ENCODE measurements at places on chromosomes 3 and 15.

DNA sequence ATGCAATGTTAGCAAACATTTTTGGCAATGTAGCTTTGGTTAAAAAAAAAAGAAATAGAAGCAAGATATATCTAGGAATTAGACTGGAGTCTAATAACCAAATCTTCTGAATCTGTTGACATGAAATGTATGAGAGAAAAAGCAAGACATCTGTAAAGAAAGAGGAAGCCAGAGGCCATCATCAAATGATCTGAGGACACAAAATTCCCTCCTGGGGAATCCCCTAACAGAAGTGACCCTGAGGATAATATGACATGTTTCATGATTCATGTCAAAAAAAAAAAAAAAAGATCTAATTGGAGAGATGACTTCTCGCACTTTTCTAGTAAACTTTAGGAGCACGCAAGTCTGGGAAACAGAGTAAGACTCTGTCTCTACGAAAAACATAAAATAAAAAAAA is 70.9 kb downstream of the IMPG2 start:
- no peak for DNase-seq

DNA sequence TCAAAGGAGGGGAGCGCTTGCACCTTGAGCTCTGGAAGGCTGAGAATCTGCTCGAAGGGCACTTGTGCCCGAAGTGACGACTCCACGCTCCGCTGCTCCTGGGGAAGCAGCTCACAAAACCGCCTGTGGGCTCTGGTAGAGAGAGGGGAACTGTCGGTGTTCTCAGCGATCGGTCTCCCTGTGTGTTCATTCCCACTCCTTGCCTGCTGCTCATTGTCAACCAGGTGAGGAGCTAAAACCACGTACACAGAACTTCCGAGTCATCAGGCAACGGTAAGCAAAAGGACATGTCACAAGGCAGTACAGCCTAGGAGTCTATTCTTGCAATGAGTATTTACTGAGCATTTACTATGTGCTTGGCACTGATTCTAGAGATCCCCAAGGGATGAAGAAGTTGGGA is 1.5 kb downstream of the CIB1 start:
- DNase-seq: no peak

DNA sequence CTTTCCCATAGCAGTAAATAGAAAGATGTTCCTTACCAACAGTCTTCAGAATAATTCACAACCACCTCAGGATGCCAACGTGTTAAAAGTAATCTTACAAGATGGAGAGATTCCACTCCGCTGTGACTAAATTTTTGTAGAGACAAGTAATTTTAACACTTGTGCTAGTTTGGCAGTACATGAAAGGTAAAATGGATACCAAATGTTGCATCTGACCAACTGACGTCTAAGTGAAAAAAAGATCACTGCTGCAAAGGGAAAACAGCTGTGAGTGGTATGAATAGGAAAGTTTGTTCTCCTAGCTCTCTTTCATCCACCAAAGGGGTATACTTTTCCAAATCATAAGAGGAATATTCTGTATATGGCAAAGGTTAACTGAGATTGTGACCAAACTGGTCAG is 2.6 kb downstream of the SPG21 start:
- DNase-seq: no peak

DNA sequence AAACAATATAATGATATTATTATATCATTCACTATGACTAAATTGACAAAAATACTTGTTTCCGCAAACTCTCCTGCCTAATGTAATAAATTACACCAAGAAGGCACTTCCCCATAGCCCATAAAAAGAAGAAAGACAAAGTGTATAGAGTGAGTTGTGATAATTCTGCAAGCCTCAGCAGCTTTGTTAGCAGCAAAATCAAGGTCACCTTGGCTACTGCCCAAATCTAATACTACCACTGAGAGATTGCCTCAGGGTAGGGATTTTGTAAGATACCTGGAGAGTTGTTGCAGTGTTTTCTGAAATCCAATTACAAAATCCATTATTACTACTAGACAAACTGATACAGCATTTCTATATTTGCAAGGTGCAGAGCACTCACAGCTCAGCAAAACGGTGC is 503.5 kb downstream of the FGF12 start:
- no peak for DNase-seq

DNA sequence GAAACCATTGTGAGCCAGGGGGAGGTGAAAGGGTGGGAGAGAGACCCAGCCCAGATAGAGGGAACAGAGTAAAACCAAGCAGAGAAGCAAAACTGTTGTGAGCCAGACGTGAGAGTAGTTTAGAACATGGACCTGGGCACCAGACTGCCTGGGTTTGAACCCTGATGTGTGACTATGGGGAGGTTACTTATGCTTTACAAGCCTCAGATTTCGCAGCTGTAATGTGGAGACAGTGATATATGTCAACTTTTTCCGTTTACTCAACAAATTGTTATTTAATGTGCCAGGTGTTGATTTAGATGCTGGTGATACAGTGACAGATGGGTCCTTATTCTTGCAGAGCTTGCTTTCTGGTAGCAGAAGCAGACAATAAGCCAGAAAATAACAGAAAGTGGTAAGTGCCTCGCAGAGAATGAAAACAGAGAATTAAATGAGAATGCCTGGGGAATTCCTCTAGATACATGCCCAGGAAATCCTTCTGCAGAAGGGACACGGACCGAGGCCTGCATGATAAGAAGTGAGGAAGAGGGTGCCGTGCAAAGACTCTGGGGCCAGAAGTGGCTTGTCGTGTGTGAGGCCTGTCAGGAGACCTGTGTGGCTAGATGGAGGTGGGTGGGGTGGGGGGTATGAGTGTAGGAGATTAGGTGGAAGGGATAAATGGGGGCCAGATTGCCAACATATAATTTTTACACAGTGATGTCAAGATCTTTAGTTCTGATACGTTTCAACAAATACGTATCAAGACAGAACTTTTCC is 15.0 kb downstream of the KAT2B start:
- DNase-seq: no peak

DNA sequence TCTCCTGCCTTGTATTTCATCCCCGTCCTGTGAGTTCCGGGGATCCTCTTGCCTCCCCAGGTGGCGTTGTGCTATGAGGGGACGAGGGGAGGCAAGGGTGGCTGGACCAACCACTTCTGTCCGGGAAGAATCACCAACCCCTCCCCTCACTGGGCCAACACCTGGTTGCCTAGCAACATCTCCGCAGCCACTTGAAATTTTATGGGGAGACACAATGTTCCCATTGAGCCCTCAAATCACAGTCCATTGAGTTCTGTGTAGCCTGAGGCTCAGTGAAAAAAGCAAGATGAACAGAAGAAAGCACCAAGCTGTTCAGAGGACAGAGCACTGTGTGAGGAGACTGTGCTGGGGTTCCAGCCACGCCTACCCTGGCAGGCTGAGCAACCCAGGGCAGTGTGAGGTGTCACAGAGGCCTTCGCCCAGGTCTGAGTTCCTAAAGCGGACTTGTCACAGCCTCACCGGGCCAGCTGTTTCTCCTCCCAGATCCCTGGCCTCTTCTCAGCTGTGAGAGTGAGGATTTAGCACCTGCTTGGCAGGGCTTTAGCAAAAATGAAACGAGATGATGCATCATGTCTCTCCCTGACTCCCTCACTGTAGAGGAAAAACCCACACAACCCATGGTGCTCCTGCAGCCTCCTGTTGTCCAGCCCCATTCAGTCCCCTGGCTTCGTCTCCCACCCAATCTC is 76.8 kb downstream of the ATP2B2 start:
- DNase-seq: no peak

DNA sequence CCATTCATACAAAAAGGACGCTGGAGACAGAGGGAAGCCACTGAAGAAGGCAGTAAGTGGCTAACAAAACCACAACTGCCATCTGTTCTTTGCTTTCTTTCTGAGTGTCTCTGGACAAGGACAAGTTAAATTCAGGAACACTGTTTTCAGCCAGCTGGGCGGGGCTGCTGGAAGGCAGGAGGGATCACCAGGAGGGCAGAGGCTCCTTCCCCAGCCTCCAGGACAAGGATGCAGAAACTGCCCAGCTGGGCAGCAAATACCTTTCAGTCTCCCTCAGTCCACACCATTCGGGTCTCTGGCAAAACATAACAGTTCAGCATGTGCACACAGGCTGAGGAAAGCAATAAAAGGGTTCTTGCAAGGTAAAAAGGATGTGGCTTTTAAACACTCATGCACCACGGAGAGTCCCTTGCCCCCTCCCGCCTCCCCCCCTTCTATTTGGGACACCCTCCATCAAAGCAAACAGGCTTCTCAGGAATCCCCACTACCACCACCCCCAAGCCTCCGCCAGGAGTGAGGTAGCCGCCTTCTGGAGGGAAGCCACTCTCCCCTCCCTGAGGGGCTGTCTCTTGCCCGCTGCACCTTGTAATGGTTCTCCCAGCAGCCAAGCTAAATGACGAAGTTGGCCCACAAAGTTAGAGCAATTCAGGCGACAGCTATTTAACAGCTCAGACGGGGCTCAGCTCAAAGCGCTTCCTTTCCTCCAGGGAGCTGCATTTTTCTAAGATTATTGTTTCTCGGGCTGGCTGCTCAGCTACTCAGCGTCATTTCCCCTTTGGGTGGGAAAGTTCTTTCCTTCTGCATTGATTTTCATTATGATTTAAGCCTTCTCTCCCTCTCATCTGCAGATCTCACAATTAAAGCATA is 3.8 kb downstream of the HEG1 start:
- peak; percentile 35 for DNase-seq

DNA sequence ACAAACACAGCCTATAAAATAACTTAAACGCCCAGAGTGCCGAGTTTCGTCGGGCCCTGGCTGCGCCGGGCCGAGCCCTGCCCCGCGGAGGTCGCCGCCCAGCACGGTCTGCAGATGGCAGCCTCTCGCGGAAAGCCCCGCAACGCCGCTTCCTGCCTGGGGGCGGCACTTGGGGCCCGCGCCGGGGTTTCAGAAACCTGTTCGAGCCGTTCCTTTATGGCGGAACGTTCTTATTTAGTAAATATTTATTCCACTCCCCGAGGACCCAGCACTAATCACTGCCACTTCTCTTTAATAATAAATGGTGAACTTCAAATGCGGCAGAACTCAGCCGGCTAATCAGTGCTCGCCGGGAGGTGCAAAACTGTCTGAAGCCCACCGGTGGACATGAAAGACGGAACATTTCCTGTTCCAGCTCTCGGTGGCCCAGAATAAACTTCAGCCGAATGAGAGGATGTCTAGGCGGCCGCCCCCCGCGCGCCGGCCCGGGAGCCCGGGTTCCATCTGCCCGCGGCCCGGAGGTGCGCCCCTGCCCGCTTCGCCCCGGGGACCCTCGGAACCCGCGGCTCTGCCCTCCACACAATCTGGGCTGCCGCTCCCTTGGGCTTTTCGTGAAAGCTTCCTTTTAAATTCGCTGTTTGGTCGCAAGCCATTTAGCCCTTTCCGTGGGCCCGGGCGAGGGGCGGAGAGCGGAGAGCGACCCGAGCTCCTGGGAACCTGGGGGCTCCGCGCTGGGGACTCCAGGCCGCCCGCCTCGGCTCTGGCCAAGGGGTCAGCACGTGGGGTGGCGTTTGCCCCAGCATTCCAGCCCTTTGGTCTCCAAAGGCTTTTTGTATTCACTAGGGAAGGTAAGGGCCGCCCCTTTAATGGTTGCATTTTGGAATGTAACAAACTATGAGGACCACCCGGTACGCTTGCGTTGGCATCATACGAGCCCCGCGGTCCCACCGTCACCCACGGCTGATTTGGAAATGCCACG is 110.8 kb upstream of the ATP11B start:
- DNase-seq: peak; percentile 21

DNA sequence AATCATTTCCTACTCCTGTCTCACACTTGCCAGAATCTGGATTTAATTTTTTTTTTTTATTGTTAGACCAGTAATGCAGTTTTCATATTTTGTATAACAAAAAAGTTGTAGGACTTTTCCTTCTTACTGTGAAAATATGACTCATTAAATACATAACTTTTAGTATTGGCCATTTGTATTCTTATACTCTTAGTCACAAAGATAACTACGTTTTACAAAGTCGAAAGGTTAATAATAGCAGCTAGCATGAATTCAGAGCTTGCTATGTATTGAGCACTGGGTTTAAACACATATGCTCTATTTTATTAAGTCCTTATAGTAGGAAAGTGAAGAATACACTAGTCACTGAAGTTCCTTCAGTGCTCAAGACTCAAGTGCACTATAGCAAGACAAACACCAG is 43.1 kb downstream of the LRRN1 start:
- DNase-seq: no peak

- no peak for DNase-seq
Measured at GRCh38 chr3:54746722-54747121, 181.1 kb downstream of the LRTM1 start.

DNA sequence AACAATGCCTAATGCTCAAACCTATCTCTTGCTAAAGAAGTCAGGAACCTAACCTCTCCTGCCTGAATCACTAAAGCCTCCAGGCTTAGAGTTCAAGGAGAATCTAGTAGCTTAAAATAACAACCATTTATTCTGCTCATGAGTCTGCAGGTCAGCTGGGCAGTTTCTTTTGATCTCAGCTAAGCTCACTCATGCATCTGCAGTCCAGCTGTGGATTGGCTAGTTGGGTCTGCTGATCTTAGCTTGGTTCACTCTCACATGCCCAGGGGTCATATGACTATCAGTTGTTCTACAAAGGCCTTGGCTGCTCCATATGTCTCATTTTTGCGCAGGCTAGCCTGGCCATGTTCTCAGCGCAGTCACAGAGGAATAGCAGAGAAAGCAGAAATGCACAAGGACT is 109.2 kb upstream of the STT3B start:
- DNase-seq: no peak

DNA sequence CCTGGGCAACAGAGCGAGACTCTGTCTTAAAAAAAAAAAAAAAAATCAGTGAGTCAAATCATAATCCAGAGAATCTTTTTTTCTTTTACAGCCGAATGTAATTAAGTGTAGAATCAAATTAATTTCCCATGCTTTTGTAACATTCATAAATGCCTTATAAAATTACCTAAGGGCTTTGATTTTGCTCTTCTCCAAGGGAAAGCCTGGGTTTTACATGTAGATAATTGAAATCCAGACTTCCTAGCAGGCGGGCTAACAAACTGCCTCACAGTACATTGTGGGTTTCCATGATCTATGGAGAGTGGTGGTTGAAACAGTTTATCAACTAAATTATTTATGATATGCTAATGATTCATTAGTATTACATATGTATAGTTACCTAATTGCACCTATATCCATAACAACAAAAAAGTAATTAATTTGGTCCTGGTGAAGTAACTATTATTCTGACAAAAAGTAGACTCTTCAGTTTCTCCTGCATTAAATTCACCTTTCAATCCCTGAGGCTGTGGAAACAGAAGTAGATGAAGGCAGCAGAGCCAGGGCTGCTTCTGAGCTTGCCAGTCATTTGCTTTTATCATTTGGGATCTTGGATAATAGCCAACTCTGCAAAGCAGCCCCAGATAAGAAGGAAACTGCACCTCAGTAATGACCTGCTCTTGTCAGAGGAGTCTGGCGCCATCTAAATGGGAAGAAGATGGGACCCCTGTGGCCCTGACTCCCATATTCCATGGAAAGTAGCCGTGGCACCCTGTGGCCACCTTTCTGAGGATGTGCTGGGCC is 9.5 kb downstream of the CCR9 start:
- DNase-seq: no peak

GRCh38 chr3:179697736-179698332 is 45.0 kb downstream of the USP13 start:
- DNase-seq: no peak
